Fibroblast of skin of back (primary cell): ENCODE measurements at places on chromosomes 3 and 15.
A peak's percentile ranks its signal among the peaks of the same experiment; 100 is the strongest.

DNA sequence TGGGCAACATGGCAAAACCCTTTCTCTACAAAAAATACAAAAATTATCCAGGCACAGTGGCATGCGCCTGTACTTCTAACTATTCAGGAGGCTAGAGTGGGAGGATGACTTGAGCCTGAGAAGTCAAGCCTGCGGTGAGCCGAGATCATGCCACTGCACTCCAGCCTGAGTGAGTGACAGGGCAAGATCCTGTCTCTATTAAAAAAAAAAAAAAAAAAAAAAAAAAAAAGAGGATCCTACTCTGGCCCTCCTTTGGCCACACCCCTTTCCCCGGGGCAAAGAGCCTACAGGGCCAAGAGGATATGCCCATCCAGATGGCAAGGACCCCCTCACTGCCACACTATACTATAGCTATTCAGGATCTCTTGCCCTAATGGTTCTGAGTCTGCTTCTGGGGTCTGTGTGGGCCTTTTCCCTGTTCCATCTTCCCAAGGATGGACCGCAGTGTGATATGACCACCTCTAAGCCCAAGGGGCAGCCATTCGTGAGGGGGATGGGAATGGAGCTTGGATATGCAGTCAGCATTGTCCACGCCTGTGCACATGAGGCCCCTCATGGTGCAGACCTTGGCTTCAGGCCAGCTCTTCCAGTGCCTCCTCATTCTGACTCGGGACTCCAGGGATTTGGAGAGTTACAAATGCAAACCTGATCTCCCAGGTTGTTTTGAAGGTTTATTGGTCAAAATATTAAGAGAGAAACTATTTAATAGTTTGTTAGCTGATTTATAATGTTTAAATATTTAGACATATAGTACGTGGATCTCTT, 7.3 kb downstream of the TYRO3 start:
- DNase-seq: peak; percentile 11

DNA sequence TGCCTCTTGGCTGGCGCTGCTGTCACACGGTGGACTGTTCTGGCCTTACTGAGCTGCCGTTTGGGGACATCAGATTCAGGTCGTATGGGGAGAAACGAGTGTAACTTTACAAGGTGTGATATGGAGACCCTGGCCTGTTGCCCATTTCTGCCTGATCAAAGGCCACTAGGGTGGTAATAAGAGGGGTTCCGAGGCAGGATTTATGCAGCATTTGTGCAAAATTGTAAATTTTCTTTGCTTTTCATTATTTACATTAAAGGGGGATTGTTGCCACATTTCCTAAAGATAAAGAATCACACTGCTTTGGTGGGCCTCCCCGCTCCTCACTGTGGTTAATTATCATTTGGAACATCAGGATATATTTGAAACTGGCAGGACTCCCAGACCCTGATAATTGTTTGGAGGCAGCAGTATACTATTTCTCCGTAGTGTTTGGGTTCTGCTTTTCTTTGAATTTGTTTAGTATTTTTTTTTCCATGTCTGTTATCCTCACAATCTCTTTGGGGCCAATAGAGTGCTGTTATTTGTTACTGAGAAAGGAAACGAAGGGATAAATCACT, 891 bp downstream of the NXPE3 start:
- no peak for DNase-seq

GRCh38 chr3:20256144-20256543, 70.1 kb upstream of the SGO1 start:
- peak; percentile 8 for DNase-seq

DNA sequence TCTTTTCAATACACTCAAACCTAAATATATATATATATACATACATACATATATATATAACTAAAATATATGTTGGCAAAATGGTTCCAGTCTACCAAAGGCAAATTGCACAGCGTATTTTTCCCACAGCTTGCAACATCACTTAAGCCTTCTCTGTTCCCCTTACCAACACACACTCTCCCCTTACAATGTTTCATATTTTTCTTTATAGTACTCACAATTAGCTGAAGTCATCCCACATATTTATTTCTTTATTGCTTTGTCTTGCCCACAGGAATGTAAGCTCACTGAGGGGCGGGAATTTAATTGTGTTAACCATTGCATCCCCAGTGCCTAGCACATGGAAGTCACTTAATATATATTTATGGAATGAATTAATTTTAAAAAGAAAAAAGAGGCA, 288.3 kb downstream of the ULK4 start:
- peak; percentile 68 for DNase-seq

DNA sequence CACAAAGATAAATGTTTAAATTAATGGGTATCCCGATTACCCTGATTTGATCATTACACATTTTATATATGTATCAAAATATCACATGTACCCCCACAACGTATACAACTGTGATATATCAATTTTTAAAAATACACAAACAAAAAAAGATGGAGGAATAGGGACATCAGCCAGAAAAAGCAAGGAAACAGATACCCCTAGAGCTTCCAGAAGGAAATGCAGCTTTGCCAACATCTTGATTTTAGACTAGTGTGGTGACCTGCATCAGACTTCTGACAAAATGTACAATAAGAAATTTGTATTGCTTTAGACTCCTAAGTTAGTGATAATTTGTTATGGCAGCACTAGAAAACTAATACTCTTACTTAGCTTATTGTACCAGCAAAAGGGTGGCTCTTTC, 483.8 kb downstream of the TUSC7 start:
- DNase-seq: peak; percentile 13

- DNase-seq: peak; percentile 54
Measured at GRCh38 chr3:64878362-64878761, 190.6 kb upstream of the ADAMTS9 start.

DNA sequence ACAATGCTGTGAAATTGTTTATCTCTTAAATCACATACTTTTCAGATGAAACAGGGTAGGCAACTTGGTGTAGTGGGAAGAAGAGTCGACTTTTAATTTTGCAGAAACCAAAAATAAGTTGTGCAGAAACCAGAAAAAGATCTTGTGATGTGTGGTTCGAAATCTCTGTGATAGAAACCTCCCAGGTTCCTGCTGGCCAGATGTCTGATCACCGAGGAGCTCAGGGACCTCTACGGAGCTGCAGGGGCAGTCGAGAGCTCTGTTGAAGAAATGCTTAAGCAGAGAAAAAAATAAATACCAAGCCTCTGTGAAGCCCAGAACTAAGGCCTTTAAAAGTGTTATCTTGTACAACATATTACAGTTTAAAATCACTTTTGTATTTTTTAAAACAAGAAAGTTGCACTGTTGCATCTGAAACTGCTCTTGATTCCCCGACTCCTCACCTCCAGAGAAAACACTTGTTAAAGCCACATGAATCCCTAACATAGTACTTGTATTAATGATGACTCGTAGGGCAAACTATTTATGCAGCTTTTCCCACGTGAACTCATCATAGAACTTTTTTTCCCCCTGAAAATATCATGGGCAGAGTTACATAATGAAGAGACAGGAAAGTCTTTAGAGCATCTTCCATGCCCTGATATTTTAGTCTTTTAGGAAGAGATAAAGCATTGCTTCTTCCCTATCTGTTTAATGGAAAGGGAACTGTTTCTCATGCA, 51.3 kb downstream of the CCK start:
- peak; percentile 76 for DNase-seq

GRCh38 chr15:58233341-58233740, 95.2 kb downstream of the AQP9 start:
- DNase-seq: no peak

- no peak for DNase-seq
Measured at GRCh38 chr15:85943791-85944190, 135.9 kb upstream of the AGBL1 start.

- no peak for DNase-seq
Measured at GRCh38 chr3:31738412-31738811, 205.7 kb downstream of the STT3B start.

DNA sequence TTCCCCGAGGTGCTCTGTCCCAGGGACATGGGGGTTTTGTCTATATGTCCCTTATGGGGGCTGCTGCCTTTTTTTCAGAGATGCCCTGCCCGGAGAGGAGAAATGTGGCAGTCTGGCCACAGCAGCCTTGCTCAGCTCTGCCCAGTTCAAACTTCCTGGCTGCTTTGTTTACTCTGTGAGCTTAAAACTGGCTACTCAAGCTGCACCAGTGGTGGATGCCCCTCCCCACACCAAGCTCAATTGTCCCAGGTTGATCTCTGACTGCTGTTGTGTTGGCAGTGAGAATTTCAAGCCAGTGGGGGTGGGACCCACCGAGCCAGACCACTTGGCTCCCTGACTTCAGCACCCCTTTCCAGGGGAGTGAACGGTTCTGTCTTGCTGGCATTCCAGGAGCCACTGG, 188.9 kb downstream of the STXBP5L start:
- DNase-seq: no peak

- DNase-seq: no peak
Measured at GRCh38 chr3:185645596-185646381, 59.7 kb downstream of the SENP2 start.

GRCh38 chr15:89349206-89349558, 14.6 kb upstream of the POLG start:
- no peak for DNase-seq

DNA sequence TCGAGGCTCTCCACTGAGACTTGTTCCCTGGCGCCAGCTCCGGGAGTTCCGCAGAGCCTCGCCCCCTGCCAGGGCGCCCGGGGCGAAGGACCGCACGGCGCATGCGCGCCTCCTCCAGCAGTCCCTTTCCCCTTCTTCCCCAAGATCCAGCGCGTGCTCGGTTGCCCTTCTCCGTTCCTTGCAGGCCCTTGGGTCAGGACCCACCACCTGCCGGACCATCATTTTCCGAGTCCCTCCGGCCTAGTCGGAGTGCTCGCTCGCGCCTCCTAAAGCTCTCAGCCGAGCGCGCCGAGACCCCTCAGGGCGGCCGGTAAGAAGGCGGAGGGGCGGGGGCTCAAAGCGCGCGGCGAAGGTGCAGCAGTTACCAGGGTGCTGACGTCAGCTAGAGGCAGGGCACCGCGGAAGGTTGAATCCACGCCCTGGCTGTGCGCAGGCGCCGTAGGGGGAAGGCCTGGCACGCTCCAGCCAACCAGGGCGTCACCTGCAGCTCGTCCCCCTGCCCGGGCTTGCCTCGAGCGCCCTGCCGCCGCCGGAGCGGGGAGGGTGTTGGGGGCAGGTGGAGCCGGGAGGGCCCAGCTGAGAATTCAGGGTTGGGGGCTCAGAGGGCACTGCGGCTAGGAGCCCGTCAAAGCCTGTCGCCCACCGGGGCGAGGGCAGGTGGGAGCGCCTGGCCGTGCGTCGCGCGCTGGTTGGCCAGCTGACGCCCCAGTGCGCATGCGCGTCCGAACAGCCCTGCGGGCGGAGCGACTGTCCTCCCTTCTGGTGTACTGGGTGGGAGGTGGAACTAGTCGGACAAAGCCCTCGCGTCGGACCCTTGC, at the start of gene TCAIM:
Gene TCAIM (plus strand): TSS at position 757 of the 818 bp plus-strand sequence. CDS start 16,017 bp downstream, outside the sequence.
- peak; percentile 96 for DNase-seq

- DNase-seq: no peak
Measured at GRCh38 chr3:21357241-21357640, 393.8 kb downstream of the ZNF385D start.

- no peak for DNase-seq
Measured at GRCh38 chr3:104392327-104392726, 974.4 kb upstream of the ALCAM start.

- DNase-seq: no peak
Measured at GRCh38 chr3:134350861-134351311, 23.4 kb downstream of the AMOTL2 start.
